ENCODE measurements at places on chromosomes 16 and 17.

- DNase-seq, result no peak
These were observed 21.8 kb downstream of the NUDT7 start for GRCh38 chr16:77744141-77744540.

- no peak for DNase-seq
These were observed 24.6 kb downstream of the LYRM9 start for GRCh38 chr17:27868565-27868964.

- no peak for DNase-seq
These were observed 7.7 kb downstream of the NDUFAF8 start for GRCh38 chr17:81246679-81247338.

DNA sequence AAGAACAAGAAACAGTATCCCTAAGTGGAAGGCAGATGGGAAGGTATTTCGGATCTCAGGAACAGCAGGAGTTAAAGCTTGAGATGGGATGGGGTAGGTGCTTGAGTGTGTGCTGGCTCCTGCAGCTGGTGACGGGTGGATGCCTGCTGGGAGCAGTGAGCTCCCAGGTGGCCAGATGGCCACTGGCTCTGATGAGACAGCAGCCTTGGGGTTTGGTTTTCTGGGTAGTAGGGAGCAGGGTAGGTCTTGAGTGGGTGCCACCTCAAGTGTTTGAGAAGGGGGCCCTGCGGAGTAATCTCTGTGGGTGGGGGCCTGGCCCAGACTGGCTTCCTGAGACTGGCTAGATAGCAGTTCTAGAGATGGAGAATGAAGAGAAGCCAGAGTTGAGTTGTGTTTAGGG, 10.3 kb downstream of the EPN2 start:
- no peak for DNase-seq

DNA sequence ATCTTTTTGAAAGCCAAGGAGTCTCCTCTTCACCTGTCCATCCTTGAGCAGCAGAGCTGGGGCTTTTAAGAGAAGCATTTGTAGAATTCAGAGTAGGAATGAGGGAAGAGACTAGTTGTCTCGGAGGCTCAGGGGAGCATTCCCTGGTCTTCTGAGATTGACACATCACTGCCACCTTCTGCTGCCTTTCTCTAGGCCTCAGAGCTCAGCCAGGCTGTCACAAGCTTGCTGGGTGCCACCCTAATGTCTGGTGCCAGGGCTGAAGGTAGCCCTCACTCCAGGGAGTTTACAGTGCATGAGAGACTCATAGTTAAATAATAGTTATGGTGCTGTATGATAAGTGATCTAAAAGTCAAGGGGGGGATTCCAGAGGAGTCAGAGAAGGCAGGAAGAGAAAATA, 39.7 kb downstream of the B9D1 start:
- DNase-seq, result no peak

DNA sequence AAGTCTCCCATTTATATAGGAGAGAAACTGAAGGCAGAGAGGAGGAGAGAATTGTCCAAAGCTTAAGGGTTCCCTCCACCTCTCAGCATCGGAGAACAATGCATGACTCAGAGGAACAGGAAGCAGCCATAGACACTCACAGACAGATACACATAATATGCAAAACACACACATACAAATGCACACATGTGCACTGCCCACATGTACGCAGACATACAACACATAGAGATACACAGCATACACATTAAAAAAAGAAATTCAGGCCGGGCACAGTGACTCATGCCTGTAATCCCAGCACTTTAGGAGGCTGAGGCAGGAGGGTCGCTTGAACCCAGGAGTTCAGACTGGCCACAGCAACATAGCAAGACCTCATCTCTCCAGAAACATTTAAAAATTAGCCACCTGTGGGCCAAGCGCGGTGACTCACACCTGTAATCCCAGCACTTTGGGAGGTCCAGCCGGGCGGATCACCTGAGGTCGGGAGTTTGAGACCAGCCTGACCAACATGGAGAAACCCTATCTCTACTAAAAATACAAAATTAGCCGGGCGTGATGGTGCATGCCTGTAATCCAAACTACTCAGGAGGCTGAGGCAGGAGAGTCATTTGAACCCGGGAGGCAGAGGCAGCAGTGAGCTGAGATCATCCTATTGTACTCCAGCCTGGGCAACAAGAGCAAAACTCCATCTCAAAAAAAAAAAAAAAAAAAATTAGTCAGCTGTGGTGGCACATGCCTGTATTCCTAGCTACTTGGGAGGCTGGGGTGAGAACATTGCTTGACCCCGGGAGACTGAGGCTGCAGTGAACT, 11.3 kb downstream of the ERAL1 start:
- DNase-seq, result no peak

DNA sequence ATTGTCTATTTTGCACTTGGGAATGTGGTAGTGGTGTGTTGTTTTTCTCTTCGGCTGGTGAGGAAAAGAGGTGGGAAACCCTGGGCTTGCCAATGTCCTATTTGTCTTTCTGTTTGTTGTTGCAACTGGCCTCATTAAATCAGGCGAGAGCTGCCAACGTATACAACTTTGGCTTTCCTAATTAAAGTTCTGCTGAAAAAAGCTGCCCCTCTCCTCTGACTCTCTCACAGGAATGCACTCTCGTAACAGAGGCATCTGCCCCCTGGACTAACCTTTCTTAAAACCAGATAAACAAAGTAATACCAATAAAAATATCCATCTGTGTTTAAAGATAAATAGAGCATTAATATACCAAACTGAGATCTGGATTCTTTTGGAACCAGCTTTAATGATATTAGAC, 7.8 kb downstream of the CDRT15 start:
- no peak for DNase-seq

DNA sequence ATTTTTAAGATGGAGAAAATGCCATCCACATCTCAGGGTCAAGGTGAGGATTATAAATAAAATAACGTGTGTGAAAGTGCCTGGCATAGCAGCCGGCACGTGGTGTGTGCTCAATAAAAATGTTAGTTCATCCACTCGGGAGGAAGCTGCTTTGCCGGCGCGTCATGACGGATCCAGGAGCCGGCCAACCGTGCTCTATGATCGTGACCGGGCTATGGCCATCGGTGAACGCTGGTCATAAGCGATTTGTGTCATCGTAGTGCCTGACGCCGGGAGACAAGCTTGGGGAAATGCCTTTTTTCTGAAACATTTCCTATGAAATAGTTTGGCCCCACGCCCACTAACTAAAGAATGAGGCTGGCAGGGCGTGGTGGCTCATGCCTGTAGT, 74.0 kb downstream of the CMC2 start:
- no peak for DNase-seq

Measured in T-helper 22 cell (primary cell).